Vagina (tissue), 2 donors: ENCODE measurements at places on chromosomes 12 and 14. TPM values are rescaled to one million over a fixed set of nuclear protein-coding genes. Genes with fewer than 3 reads are reported as not detected.

DNA sequence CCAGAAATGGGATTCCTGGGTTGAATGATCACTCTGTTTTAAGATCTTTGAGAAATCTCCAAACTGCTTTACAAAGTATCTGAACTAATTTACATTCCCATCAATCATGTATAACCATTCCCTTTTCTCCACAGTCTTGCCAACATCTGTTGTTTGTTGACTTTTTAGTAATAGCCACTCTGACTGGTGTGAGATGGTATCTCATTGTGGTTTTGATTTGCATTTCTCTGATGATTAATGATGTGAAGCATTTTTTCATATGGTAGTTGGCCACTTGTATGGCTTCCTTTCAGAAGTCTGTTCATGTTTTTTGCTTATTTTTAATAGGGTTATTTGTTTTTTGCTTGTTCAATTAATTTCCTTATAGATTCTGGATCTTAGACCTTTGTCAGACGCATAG, 211.8 kb upstream of the AVPR1A start:
- H3K27me3 ChIP-seq, result no peaks in the 10 kb centered on the region
- no peaks in the 10 kb centered on the region for H3K4me1 ChIP-seq
- H3K27ac ChIP-seq, result no peak overlapping the region

DNA sequence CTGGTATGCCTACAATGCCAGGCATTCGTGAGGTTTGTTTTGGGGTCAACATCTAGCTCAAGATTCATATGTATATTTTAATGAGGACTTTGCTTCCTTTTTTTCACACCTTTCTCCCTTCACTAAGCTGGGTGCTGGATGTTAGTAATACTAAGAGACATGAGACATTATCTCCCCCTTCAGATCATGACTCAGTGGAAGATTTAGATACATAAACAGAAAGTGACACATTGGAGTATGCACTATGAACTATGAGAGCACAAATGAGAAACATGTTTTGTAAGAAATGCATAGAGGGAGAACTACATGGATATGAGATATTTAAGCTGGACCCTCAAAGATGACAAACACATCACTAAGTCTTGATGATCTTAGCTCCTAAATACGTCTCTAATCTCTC, 286.3 kb downstream of the RPAP3 start:
- no peaks in the 10 kb centered on the region for H3K4me1 ChIP-seq
- no peak overlapping the region for H3K27ac ChIP-seq
- H3K4me3 ChIP-seq, result no peak overlapping the region
- H3K27me3 ChIP-seq, result no peaks in the 10 kb centered on the region
- H3K36me3 ChIP-seq, result no peaks in the 10 kb centered on the region
- DNase-seq, result no peak

Gene KRT3
- total RNA-seq, result not detected

DNA sequence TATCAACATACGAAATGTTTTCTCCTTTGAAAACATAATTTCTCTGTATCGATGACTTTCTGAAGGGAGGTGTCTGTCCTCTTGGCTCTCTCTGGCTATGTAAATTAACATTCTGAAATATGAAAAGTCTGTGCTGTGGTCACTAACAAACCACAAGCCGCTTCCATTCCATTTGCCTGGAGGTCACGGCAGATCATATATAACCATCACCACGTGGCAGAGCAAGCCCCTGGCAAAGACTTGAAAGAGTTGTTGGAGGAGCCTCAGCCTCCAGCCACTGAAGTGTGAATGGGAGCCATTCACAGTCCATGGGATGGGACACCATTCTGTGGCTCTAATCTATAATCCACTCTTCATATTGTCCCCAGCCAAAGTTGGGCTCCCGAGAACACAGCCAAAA, 39.6 kb downstream of the CDKL1 start:
- no peaks in the 10 kb centered on the region for H3K27me3 ChIP-seq
- no peaks in the 10 kb centered on the region for H3K4me1 ChIP-seq
- no peak overlapping the region for H3K4me3 ChIP-seq
- DNase-seq, result no peak
- H3K27ac ChIP-seq, result no peak overlapping the region

DNA sequence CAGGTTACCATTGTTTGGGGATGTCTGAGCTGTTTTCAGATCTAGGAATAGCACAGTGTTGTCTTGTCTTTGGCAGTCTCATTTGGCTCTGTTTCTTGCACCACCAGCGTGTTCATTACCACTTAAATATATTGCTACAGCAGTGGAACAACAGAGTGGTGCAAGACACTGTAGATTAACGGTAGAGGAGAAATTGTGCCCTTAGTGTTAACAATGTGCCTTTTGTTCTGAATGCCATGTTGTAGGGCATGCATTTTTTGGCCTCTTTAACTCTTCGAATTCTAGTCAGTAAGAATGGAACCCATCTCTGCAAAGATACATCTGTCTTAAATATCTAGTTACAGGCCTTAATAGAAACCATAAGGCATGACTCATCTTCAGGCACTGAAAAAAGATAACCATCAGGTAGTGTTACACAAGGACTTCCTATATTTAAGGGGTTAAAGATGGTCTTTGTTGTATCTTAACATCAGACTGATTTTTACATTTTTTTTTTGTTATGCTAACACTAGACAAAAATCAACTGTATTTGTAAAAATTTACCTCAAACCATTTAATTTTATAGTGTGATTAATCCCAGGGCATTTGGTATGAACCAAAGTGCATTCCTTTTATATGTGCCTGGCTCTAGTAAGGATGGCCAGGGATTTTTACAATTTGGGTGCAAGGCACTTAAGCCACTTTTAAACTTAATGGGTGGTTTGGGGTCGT, 12.9 kb downstream of the DYRK2 start:
- no peak for DNase-seq
- H3K36me3 ChIP-seq, result peaks cover 16% of the 10 kb centered on the region
- no peak overlapping the region for H3K27ac ChIP-seq
- H3K27me3 ChIP-seq, result no peaks in the 10 kb centered on the region

GRCh38 chr14:28613532-28613931, 153.1 kb upstream of the FOXG1 start:
- H3K4me1 ChIP-seq, result no peaks in the 10 kb centered on the region
- H3K4me3 ChIP-seq, result no peak overlapping the region
- H3K27ac ChIP-seq, result no peak overlapping the region
- no peaks in the 10 kb centered on the region for H3K27me3 ChIP-seq

Gene NR4A1
- total RNA-seq, result 465 TPM

GRCh38 chr12:111462210-111462769, 56.6 kb downstream of the SH2B3 start:
- DNase-seq, result no peak
- peaks cover 9% of the 10 kb centered on the region for H3K4me1 ChIP-seq
- H3K4me3 ChIP-seq, result no peak overlapping the region
- no peak overlapping the region for H3K27ac ChIP-seq

GRCh38 chr14:37198273-37198598, 499 bp downstream of the MIPOL1 start:
- DNase-seq, result no peak
- H3K27me3 ChIP-seq, result no peaks in the 10 kb centered on the region
- no peaks in the 10 kb centered on the region for H3K36me3 ChIP-seq
